ENCODE measurements at places on chromosomes 6 and 20.

- DNase-seq, result no peak
Measured at GRCh38 chr6:3862038-3862437, 12.9 kb downstream of the FAM50B start.

- no peak for DNase-seq
Measured at GRCh38 chr6:11522812-11523605, 14.5 kb upstream of the TMEM170B start.

GRCh38 chr6:8135276-8135675, 32.9 kb upstream of the EEF1E1 start:
- no peak for DNase-seq

DNA sequence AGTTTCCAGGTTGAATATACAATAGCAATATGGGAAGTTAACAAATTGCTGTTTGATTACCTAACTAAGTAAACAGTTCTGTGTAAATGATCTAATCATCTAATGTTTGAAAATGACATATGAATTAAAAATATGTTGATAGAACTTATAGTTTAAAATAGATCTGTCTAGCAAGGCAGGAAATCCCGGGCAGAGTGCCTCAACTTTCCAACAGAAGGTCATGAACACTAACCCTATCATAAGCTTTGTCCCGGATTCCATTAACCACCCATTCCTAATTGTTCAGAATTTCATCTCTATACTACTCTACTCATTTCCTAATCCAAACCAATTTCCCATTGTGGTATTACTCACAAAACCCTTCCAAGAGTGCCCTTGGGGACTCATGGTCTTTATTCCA, 10.2 kb downstream of the TAAR1 start:
- no peak for DNase-seq

DNA sequence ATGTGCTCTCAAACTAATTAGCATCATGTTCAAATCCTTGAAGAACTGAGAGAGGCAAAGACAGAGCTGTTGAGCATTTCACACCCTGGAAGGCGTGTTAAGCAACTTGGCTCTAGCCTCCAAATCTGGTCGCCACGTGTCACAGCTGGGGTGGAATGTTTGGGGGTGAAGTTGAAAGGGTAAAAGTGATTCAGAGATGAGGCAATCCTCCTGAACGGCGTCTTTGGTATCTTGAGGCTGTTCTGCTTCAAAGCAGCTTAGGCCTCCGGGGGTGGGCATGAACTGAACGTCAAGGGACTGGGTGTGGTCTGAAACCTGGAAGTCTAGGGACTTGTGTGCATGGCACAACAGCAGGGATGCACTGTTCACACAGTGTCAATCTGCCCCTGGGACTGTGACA, 62.3 kb downstream of the TRAM2 start:
- DNase-seq, result no peak

DNA sequence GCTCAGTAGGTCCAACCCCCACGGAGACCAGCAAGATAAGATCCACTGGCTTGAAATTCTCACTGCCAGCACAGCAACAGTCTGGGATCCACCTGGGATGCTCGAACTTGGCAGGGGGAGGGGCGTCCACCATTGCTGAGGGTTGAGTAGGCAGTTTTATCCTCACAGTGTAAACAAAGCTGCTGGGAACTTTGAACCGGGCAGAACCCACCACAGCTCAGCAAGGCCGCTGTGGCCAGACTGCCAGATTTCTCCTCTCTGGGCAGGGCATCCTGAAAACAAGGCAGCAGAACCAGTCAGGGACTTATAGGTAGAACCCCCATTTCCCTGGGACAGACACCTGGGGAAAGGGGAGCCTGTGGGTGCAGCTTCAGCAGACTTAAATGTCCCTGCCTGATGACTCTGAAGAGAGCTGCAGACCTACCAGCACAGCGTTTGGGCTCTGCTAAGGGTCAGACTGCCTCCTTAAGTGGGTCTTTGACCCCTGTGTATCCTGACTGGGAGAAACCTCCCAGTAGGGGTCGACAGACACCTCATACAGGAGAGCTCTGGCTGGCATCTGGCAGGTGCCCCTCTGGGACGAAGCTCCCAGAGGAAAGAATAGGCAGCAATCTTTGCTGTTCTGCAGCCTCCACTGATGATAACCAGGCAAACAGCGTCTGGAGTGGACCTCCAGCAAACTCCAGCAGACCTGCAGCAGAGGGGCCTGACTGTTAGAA, 782.4 kb upstream of the EYS start:
- no peak for DNase-seq

DNA sequence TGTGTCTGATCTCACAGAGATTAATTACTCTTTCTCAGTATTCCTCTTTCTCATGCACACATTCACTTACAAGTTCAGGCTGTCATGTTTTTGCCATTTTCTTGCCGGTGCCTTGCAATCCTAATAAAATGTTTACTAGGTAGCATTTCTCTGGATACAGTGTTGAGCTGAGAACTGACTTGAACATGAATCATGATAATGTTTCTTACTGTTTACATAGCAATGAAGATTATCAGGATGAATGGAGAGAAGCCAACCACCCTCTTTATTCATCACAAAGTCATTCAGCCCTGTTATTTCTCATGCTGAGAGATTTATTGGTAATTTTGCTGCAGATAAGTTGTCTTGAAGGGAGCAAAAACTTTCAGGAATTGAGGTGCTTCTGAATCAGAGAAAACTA, 185.5 kb upstream of the ECI2 start:
- no peak for DNase-seq
